ENCODE measurements at places on chromosomes 2 and 18.

GRCh38 chr2:45690231-45690630 is 38.8 kb downstream of the PRKCE start:
- DNase-seq: no peak

DNA sequence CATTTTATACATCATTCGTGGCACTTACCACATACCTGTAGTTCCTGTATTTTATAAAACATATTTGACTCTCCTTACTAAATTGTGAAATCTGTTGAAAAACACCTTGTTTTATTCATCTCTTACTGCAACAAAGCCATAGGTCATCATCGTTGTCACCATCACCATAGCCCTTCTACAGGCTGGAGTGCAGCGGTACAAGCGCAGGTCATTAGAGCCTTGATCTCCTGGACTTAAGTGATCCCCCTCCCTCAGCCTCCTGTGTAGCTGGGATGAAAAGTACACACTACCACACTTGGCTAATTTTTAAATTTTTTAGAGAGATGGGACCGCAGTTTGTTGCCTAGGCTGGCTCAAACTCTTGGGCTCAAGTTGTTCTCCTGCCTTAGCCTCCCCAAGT is 184.2 kb downstream of the PHLPP1 start:
- DNase-seq: no peak

GRCh38 chr2:209383212-209383611 is 40.6 kb upstream of the MAP2 start:
- DNase-seq: no peak

GRCh38 chr2:157931542-157931941 is 55.4 kb upstream of the ACVR1 start:
- no peak for DNase-seq

DNA sequence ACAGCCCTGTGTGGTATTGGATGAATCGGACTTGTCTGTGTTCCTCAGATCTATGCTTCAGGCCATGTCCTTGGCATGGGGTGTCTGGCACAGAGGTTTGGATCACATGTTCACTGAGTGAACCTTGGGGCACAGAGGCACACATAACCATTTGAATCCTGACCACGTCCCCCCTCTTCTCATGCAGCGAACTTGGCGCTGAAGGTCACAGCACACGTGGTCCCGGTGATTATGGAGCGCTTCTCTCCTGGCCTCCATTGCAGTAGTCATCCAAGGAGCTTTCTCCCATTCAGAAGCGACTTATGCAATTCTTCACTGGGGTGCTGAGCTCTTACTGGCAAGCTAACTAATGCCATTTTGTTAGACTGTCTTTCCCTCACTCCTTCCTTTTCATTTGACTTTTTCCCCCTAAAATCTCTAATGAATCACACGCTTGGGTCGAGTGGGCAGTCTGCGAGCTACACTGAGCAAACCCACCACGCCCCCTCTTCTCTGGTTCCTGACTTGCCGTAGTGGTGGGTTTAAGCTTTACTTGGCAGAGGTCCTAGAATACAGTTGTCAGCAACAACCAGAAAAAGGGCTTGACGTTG is 59.4 kb downstream of the KCNG2 start:
- peak; percentile 77 for DNase-seq

GRCh38 chr2:235541016-235541415 is 47.2 kb downstream of the AGAP1 start:
- no peak for DNase-seq

DNA sequence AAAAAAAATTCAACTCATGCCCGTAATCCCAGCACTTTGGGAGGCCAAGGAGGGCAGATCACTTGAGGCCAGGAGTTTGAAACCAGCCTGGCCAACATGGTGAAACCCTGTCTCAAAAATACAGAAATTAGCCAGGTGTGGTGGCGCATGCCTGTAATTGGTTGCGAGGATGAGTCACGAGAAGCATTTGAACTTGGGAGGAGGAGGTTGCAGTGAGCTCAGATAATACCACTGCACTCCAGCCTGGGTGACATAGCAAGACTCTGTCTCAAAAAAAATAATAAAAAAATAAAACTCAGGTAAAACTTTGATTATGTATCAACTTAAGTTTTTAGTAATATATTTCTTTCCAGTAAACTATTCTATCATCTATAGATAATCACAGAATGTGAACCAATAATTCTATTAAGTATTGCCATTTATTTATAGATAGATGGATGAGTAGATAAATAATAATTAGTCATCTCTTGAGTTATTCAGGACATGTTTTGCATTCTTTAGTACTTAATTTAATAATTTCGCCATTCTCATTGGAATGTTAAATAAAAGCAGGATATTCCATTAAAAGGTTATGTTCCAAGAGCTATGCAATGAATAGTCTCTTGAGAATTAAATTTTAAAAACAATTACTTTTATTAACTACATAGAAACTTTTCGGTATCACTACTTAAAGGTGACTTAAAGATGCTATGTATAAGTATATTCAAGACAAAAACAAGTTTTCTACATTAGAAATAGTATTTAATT is 48.7 kb downstream of the WDPCP start:
- DNase-seq: no peak

GRCh38 chr2:43033466-43034241 is 192.8 kb downstream of the ZFP36L2 start:
- no peak for DNase-seq

- no peak for DNase-seq
Measured at GRCh38 chr2:241945803-241946202, 76.3 kb downstream of the RTP5 start.

DNA sequence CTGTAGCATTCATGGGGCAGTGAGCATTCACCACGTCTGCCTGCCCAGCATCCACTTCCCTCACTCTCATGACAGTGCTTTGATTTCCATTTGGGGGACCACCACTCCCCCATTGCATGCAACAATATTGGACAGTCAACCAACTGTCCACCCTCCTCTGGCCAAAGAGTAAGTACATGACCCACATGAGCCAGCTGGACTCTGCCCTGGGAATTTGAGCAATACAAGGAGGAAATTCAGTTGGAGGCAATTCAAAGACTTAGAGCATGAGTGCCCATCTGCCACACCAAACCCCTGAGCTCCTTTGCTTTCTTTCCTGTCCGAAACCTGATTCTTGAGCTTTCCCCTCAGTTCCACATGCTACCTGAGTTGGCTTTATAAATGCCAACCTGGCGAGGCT is 41.7 kb upstream of the PNO1 start:
- DNase-seq: peak; percentile 42

- DNase-seq: no peak
Measured at GRCh38 chr2:68974251-68974650, at the start of gene GKN1. TSS of gene GKN1 (plus strand) at chr2:68974636. CDS start at chr2:68974678, 42 bp downstream.

DNA sequence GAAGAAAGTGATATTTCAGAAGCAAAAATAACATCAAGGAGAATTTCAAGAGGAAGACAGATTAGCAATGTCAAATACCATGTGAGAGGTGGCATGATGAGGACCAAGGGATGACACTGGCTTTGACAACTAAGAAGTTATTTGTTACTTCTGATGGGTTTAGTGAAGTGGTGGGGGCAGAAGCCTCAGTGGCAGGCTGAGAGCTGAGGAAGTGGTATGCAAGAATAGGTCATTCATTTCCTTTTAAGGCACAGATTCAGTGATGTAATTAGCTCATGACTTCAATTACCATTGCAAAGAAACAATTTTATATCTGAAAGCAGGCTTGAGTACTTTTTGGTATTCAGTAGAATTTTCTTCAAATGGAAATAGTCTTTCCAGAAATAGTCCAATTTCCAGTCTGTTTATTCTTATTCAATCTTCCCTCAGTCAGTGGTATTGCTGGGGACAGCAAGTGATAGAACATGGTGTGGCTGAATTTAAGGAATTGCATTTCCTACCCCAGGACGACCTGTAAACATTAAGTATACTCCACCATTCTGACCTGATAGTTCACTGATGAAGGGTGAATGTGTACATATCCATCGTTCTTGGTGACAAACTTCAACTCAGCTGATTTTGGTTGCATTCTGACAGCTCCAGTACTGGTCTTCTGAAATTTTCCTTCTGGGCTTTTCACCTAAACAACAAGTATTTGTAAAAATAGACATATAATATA is 28.2 kb downstream of the GEMIN6 start:
- DNase-seq: no peak

- no peak for DNase-seq
Measured at GRCh38 chr2:182359027-182359989, 67.5 kb downstream of the PDE1A start.

DNA sequence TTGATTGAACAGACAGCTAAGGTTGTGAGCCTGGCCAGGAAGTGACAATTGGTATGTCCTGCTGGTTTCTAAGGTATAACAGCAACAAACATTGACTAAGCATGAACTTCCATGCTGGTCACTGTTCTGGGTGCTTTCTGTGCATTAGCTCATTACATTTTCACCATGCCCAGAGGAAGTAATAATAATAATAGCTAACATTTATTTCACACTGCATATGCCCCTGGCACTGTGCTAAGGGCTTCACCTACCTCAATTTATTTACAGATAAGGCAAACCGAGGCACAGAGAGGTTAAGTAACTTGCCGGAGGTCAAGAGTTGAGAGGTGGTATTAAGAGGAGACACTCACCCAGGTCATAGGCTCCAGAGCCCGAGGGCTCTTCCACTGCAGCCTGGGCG is 113.6 kb downstream of the PDCL3 start:
- DNase-seq: no peak

- DNase-seq: no peak
Measured at GRCh38 chr2:185417111-185417510, 321.5 kb upstream of the FSIP2 start.
